ENCODE measurements at places on chromosomes 6 and 20.

- DNase-seq: no peak
These were observed 86.5 kb downstream of the MAP7 start for GRCh38 chr6:136463743-136464142.

DNA sequence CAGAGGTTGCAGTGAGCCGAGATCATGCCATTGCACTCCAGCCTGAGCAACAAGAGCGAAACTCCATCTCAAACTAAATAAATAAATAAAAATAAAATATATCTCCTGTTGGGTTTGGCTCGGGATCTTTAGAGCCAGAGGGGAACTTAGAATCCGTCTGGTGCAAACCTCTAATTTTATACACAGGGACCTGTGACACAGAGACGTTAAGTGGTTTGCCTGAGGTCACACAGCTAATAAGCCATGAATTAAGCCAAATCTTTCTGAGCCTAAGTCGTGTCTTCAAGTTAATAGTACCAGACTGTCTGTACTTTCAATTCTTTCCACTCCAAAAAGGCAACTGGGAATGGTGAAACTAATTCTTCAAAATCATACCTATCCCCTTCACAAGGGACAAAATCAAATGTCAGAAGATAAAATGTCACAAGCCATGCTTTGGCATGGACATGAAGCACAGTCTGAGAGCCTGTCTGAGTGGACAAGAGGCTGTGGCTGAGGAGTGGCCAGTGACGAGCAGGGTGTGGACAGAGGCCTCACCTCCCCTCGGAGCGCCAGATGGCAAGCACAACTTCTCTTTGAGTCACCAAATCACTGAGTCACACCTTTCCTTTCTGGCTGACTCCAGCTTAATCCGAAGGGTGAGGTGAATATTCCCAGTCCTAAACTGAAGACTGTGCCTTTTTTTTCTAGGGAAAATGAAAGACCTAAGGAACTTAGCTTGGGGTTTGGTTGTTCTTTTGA lies 177.4 kb downstream of the TFAP2A start:
- no peak for DNase-seq

DNA sequence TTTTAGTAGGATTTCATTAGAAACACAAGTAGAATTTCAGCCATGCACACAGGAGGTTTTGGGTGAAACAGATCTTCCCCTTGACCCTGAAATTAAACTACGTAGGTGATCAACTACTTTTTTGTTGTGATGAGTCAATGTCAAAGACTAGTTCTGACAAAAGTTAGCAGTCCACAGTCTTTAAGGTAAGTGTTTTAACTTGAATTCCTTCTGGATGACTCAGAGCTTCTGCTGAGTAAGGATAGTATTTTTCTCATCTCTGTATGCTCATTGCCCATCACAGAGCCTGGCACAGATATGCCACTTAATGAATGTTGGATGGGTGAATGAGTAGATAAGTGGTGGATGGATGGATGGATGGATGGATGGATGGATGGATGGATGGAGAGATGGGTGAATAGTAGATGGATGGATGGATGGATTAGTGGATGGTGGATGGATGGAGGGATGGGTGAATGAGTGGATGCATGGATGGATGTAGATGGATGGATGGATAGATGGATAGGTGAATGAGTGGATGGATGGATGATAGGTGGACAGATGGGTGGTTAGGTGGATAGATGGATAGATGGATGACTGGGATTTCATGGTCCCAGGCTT lies 165.3 kb downstream of the ZMYND8 start:
- no peak for DNase-seq

DNA sequence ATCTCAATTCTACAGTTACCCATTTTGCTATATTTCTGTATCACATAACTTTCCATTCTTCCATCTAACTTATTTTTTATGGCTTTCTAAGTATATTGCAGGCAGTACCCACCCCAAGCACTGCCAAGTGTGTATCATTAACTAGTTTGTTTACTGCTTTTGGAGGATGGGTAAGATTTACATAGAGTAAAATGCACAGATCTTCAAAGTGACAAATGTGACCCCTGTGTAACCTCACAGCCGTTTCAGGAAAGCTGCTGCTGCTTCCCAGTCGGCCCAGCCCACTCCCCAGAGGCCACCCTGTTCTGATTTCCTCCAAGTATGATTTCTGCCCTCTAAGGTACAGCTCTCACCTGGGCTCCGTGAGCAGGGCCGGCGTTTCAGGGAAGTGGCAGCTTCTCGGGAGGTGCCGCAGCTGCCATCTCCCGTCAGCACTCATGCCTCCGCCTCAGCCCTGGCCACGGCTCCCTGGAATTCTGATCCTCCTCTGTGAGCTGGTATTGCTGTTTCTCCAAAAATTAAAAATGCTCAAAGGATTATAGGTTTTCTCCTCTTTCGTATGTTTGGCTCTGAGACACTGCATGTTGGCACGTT lies 15.0 kb upstream of the MAP1LC3A start:
- DNase-seq: no peak

DNA sequence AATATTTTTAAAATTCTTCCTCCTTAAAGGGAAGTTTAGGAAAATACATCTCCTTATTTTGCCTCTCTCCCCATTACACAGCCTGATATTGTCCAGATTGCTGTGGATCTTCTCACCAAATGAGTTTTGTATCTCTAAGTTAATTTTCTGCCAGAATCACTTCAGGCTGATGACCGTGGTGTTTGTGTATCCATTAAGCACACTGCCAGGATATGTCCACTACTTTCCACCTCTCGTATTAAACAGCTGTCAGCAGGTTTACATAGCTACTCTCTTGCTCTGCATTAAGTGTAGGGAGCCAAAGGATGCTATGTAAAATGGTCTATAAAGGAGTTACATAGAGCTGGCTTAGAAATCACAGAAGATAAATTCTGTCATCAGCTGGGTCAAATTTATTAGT lies 201.1 kb downstream of the ZFAND3 start:
- DNase-seq: no peak
